ENCODE measurements at places on chromosomes 3 and 15.

- DNase-seq = no peak
These were observed 188.9 kb upstream of the P2RY1 start for GRCh38 chr3:152646004-152646403.

GRCh38 chr15:56192659-56193442 is 50.8 kb downstream of the RFX7 start:
- DNase-seq = no peak

- DNase-seq = no peak
These were observed 31.6 kb downstream of the ARHGEF26 start for GRCh38 chr3:154152741-154153140.

GRCh38 chr3:156407617-156408225 is 147.2 kb downstream of the SSR3 start:
- DNase-seq = no peak

DNA sequence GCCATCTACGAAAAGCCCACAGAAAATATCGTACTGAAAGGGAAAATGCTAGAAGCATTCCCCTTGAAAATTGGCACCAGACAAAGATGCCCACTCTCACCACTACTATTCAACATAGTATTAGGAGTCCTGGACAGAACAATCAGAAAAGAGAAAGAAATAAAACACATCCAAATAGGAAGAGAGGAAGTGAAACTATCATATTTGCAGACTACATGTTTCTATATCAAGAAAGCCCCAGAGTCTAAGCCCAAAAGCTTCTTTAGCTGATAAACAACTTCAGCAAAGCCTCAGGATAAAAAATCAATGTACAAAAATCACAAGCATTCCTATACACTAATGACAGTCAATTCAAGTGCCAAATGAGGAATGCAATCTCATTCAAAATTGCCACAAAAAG is 15.6 kb downstream of the OR5K3 start:
- no peak for DNase-seq

- no peak for DNase-seq
These were observed 6.8 kb downstream of the RARRES1 start for GRCh38 chr3:158725348-158726011.

- DNase-seq = peak; percentile 97
These were observed at the start of gene CLK3 for GRCh38 chr15:74615508-74616365. TSS of gene CLK3 (plus strand) at chr15:74615836. CDS start at chr15:74619197, 3,361 bp downstream.

- no peak for DNase-seq
These were observed 7.6 kb downstream of the RTP2 start for GRCh38 chr3:187694801-187695200.

- DNase-seq = peak; percentile 64
These were observed 212.5 kb downstream of the OSBPL10 start for GRCh38 chr3:31768479-31769125.

DNA sequence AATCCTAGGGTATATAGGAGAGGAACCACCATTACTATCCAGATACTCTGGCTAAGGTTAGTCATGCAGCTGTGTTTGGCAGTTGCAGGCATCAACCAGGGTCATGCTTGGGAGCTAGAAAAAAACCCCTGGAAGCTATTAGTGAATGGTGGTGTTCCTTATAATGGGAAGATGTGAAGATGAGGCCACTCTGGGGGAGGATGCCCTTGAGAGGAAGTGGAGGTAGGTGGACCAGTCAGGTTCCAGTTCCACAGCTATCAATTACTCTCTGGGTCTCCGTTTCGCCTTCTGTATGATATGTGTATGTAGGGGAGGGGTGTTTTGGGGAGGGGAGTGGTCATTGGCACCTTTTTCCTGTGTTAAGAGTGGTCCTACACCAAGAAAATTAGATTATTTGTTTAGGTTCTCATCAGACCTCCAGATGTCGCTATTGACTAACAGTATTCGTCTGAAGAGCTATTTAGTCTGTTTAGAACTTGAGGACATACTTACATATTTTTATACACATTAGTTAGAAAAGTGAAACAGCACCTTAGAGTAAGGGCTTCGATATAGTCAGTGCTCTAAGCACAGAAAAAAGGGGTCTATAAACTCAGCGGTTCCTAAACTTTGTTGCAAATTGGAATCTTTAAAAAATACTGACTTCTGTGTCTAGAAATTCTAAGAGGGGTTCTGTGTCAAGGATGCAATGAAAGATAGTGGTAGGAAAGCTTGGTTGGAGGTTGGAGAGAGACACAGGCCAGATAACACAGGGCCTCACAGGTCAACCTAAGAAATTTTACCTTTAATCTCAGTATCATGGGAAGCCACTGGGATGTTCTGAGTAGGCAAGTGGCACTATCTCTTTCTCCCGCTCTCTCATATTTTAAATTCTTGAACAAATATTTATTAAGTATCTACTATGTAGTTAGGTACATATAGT is 9.1 kb upstream of the HPS3 start:
- no peak for DNase-seq

GRCh38 chr3:52364322-52365035 is 48.4 kb downstream of the DNAH1 start:
- no peak for DNase-seq

DNA sequence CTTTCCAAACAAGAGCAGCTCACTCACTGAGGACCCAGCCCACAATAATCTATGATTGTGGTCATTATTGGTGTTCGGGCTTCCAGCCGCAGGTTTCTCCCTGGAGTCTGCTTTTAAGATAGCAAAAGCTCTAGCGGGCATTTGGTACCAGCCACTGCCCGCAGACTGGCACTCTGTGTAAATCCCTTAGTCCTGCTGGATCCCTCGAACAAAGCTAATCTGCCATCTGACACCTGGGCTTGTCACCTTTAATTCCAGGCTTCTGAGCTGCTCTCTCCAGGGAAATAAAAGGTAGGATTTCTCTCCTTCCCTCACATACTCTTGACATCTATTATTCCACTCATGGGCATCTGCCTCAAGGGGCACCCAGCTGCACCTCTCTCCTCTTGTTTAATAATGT is 158.7 kb downstream of the PDCD6IP start:
- DNase-seq = no peak

GRCh38 chr15:74127255-74127953 is 3.0 kb upstream of the ISLR2 start:
- peak; percentile 82 for DNase-seq

- DNase-seq = no peak
These were observed 109.0 kb upstream of the MANF start for GRCh38 chr3:51276046-51276445.

- DNase-seq = no peak
These were observed 47.3 kb downstream of the AQP9 start for GRCh38 chr15:58185439-58185838.
